ENCODE measurements at places on chromosomes 7 and 10.

DNA sequence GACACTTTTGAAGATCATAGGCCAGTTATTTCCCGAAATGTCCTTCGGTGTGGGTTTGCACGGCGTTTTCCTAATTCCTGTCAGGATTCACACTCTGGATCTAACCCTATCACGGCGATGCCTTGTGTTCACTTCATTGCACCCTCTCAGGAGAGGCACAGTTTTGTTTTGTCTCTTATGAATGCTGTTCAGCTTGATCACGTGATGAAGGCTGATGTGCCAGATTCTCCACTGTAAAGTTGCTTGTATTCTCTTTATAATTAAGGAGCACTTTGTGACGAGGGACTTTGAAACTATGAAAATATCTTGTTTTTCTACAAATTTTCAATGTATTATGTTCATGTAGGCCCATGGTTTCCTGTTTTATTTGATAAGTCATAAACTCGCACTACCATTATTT lies 568.1 kb downstream of the ACTR3B start:
- no peak for DNase-seq

- DNase-seq = no peak
Measured at GRCh38 chr7:138900035-138900828, 81.0 kb downstream of the KIAA1549 start.

DNA sequence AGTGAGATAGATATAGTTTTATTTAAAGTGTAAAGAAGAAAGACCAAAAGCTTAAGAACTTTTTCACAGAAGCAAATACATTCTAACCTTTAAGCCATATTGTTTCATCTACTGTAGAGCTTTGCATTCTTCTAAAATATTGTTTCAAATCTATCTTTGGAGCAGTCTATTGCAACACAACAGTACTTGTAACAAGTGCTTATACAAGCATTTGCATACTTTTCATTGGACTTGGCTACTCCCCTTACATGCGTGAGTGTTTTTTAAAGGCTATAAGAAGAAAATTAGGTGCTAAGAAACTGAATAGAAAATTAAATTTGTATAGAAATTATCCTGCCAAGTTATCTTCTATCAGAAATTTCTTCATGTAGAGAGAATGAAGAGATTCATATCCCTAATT lies 45.3 kb downstream of the SEMA3E start:
- no peak for DNase-seq

DNA sequence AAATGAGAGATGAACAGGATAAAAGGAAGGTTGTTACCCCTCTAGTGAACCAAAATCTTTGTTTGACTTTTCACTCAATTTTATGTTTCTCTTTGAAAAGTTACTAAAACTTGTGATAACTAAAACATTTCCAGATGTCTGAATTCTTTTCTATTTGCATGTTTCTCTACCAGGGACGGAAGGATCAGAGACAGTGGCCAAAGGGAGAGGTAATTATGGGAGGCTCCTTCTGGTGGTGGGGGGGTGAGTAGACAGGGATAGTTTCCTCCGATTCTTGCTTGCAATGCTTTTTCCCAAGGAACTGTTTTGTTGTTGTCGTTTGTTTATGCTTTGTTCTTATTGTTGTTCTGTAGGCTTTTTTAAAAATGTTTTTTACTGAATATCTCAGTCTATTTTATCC lies 374.8 kb downstream of the INHBA start:
- DNase-seq = no peak

GRCh38 chr10:48623607-48624132 lies 18.8 kb upstream of the ARHGAP22 start:
- peak; percentile 83 for DNase-seq

DNA sequence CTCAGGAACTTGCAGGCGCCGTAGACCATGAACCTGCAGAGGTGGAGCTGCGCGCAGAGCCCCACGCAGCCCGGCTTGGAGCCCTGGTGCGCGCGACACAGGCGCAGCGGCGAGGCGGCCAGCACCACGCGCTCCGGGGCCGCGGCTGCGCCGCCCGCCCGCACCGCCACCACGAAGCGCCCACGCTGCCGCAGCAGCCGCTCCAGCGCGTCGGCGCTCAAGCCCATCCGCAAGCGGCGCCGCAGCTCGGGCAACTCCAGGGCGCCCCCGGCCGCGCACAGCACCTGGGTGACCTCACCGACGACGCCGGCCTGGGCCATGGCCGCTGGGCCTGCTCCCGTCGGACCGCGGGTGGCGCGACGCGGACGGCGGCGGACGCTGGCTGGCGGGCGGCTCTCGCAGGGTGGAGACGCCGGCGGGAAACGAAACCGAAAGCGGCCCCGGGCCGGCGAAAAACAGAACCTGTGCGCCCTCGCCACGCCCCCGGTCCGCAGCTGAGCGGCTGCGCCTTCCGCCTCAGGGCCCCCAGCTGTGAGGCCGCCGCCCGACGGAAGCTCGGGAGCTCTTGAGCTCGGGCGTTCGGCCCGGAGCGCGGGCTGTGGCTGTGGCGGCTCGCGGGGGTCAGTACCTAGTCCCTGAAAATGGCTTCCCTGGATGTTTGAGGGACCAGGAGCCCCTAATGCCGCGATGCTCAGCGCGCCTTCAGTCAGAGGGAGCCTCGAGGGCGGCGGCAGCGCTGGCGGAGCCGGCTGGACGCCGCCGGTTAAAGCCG lies at the start of gene PARP12:
Gene PARP12, minus strand, starts transcription at position 424 of the 772 bp plus-strand sequence. Its CDS starts 104 bp downstream, at position 320.
- peak; percentile 98 for DNase-seq

GRCh38 chr7:23418046-23418445 lies 52.2 kb downstream of the IGF2BP3 start:
- peak; percentile 48 for DNase-seq

DNA sequence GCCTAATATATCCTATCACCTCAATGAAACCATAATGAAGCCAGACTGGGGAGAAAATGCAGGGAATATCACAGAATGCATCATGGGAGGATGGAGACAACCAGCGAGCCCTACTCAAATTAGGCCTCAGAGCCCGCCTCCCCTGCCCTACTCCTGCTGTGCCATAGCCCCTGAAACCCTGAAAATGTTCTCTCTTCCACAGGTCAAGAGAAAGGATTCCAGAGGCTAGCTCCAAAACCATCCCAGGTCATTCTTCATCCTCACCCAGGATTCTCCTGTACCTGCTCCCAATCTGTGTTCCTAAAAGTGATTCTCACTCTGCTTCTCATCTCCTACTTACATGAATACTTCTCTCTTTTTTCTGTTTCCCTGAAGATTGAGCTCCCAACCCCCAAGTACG lies 31.5 kb downstream of the PRSS2 start:
- no peak for DNase-seq

GRCh38 chr10:100670828-100671479 lies 74.4 kb upstream of the PAX2 start:
- peak; percentile 65 for DNase-seq

GRCh38 chr7:2716906-2717292 lies 28.9 kb downstream of the AMZ1 start:
- no peak for DNase-seq

- no peak for DNase-seq
Measured at GRCh38 chr10:101851411-101852116, 8.0 kb upstream of the KCNIP2 start.

DNA sequence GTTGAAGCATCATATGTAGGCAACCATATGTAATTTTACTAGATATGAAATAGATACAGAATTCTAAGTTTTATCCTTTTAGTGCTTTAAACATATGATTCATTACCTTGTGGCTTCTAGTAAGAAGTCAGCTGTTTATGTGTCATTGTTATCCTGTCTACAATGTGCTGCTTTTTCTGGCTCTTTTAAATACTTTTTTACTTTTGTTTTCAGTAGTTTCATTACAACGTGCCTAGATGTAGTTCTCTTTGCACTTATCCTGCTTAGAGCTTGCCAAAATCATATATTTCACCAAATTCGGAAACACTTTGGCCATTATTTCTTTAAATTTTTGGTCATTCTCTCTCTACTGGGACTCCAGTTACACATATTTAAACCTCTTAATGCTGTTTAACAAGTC lies 26.4 kb downstream of the YAE1 start:
- DNase-seq = peak; percentile 82

DNA sequence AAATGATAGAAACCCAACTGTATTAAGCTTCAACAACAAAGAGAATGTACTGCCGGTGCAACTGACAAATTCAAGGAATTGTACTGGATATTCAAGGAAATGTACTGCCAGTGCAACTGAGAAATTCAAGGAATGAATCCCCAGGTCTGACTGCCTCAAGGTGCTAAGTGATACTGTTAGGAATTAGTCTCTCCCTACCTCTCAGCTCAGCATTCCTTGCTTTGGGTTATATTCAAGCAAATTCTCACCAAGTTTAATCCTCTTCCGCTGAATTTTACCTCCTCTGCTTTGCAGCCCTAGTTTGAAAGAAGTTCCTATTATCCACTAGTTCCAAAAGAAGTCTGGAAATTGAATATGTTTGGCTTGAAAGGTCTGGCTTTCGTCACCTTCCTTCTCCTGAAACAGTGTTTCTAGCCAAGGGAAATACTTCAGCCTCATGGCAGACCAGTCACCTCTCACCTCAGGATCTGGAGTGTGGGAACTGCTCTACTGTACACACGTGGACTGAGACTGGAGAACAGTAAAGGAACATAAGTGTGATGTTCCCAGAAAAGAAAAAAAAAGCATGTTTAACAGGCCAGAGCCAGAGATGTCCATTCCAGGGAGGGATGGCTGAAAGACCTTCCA lies 60.4 kb downstream of the SORCS1 start:
- DNase-seq = no peak

DNA sequence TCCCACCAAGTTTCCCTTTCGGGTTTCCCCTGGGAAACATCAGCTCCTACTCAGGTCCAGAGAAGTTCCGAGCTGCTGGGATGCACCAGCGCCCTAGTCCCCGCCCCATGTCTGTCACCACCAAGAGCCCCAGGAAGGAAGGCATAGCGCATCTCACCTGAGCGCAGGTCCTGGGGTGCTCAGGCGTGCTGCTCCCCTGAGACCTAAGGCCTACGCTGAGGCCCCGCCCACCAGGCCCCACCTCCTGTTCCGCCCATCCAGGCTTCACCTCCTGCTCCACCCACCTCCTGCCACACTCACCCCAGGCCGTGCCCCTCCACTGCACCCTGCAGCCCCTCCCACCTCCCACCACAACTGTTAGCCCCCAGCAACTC lies 1.2 kb upstream of the TFR2 start:
- no peak for DNase-seq

DNA sequence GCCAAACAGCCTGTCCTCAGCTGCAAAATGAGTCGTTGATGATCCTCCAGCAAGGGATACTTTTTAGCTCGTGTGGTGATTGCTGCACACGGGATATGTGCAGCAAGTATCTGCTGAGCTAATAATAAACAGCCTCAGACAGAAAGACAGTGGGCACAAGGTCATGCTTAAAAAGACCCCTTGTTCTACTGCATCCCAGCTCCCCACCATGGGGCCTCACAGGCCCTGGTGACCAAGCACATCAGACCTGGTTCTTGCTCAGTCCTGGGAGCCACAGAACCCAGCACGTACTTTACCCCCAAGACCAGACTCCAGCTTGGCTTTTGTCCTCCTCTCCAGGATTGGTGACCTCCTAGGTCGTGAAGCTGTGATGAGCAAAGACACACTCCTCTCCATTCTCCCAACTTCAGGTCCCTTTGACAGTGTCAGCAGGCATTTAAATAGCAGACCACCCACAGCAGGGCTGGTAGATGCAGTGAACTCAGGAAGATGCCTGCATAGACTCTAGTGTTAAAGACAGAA lies 50.5 kb downstream of the EGFR start:
- no peak for DNase-seq

DNA sequence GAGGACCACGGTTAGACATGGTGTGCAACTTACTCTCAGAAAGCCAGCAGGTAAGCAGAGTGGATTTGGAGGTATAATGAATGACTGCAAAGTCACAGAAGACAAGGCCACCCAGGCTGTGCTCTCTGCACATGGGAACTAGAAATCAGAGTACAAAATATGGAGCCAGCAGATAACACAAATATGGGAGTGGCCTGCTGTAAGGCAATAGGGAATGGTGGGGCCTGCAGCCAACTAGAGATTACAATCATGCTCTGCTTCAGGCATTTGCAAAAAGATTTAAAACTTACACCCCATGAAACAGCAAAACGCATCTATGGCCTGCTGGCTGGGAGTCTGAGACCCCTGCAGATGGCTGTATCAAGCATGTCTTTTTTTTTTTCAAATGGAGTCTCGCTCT lies 47.0 kb downstream of the RGS10 start:
- DNase-seq = no peak

DNA sequence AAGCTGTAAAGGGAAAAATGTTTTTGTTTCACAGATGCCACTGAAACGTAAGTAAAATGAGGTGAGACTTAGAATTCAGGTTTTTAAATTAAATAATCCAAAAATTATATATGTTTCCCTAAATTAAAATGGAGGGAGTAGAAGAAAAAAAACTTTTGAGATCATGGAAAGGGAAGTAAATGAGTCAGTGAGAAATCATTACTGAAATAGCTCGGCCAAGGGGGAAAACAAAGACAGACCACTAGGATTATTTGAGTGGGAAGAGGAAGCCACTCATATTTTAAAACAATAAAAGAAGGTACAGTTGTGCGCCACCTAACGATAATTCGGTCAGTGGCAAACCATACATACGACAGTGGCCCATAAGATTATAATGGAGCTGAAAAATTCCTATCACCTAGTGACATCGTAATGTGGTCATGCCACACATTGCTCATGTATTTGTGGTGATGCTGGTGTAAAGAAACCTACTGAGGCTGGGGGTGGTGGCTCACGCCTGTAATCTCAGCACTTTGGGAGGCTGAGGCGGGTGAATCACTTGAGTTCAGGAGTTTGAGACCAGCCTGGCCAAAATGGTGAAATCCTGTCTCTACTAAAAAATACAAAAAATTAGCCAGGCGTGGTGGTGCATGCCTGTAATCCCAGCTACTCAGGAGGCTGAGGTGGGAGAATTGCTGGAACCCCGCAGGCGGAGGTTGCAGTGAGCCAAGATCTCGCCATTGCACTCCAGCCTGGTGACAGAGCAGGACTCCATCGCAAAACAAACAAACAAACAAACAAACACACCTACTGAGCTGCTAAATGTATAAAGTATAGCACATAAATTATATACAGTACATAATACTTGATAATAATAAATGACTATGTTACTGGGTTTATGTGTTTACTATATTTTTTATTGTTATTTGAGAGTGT lies 64.7 kb downstream of the MKX start:
- peak; percentile 12 for DNase-seq

All from suppressor macrophage treated with lipopolysaccharide for 4 hours (primary cell).